ENCODE measurements at places on chromosomes 4 and X.
A peak's percentile ranks its signal among the peaks of the same experiment; 100 is the strongest.

- DNase-seq, result no peak
These were observed 229.3 kb downstream of the ANKRD50 start for GRCh38 chr4:124483048-124483906.

GRCh38 chrX:23616361-23616760 is 50.9 kb upstream of the PRDX4 start:
- no peak for DNase-seq

- DNase-seq, result no peak
These were observed 73.2 kb downstream of the ENOX2 start for GRCh38 chrX:130829526-130830515.

DNA sequence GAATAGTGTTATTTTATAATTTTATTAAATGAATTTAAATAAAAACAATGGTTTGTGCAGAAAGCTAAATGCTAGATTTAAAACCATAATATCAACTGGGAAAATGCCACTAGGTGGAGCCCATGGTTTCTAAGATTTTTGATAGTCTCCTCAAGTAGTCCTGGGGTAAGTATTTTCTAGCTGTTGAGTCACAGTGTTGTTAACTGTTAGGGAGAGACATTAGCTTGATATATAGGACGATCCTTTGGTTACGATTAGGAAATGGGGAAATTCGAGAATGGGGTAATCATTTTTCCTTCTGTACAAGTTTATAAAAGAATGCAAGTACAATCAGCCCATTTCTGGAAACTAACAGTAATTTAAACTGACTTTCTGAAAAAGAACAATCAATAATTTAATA is 378.4 kb downstream of the ANKRD50 start:
- peak; percentile 24 for DNase-seq

- DNase-seq, result no peak
These were observed 17.2 kb downstream of the C1QTNF7 start for GRCh38 chr4:15444879-15445547.

DNA sequence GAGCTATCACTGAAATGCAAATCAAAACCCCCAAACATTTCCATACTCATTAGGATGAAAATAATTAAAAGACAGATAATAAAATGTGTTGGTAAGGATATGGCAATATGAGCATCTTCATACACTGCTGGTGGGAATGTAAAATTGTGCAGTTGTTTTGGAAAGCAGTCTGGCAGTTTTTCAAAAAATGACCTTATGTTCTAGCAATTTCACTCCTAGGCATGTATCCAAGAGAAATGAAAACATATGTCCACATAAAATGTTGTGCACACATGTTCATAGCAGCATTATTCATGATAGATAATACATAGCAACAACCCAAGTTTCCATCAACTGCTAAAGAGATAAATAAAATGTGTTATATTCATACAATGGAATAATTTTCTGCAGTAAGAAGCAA is 14.8 kb upstream of the GPRASP2 start:
- DNase-seq, result no peak

DNA sequence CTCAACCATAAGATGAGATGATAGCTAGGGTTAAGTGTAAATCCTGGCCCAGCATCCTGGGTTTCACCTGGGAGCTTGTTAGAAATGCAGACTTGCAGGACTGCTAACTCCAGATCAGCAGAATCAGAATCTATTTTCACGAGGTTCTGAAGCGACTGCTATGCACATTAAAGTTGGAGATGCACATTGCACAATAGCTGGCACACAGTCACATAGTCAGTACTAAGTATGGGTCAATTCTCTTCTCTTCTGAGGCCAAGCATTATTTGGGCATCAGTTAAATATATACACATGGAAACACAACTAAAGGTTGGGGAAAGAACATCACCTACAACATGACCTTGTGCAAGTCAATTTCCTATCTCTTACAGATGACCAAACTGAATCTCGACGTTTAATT is 155.1 kb upstream of the FGF13 start:
- no peak for DNase-seq

DNA sequence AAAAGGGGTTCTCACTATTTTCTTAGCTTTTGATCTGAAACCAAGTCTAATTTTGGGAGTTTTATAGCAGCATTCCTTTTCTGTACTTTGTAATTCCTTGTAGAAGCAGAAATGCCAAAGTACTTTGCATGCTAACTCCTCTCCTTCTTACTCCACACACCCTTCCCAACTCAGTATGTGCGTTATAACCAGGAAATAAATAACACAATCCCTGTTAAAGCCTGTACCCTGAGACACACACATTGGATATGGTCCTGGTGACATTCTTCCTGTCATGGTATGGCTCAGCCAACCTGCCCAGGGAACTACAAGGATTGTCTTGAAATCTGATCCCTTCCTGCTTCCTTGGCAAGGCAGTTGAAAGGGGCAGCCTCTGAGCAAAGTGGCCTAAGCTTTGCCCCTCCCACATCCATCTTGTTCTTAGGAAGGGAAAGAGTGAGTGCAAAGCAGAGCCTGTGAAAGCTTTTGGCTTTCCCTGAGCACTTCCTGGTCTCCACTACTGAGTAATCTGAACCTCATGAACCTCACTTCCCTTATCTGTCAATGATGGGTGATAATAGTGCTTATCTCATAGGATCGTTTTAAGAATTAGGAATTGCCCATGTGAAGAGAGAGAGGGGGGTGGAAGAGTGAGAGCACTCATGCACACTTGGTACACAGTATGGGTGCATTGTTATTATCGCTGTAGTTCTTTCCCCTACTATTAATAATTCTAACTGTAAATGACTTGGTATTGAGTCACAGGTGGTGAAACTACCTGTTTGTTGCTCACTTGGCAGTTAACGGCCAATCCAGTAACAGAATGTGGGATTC is 109.3 kb downstream of the AFF2 start:
- no peak for DNase-seq

GRCh38 chr4:41933997-41934503 is 1.2 kb upstream of the TMEM33 start:
- peak; percentile 57 for DNase-seq

GRCh38 chrX:112774651-112775293 is 65.9 kb downstream of the AMOT start:
- DNase-seq, result no peak
